ENCODE measurements at places on chromosomes 11 and 22.

DNA sequence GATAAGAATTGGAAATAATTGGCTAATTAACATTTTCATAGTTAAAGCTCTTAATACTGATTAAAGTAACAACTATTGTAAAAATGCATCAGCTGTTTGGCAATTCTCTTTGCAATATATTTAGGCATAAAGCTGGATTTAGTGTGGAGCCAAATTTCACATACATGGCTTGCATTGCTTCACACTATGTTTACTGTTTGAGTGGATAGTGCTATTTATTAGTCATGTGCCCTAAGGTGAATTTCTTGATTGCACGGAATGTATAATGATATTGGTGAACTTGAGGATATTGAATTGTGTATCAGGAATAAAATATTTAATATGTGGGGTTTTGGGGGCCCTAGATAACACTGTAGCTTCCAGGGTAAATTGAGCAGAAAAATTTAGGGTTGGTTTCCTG, 100.9 kb downstream of the AASDHPPT start:
- no peak for DNase-seq

- DNase-seq, result no peak
Observed at GRCh38 chr22:31286360-31287255, 5.7 kb downstream of the PIK3IP1 start.

GRCh38 chr11:75330291-75330690, 21.2 kb downstream of the ARRB1 start:
- no peak for DNase-seq

GRCh38 chr22:29846290-29846689, 8.2 kb upstream of the ASCC2 start:
- DNase-seq, result no peak

DNA sequence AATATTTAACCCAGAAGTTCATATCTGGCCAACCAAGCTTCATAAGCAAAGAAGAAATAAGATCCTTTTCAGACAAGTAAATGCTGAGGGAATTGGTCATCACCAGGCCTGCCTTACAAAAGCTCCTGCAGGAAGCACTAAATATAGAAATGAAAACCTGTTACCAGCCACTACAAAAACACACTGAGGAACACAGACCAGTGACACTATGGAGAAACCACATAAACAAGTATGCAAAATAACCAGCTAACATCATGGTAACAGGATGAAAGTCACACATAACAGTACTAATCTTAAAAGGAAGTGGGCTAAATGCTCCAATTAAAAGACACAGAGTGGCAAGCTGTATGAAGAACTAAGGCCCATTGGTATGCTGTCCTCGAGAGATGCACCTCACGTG, 311.4 kb downstream of the DYNC2H1 start:
- no peak for DNase-seq

DNA sequence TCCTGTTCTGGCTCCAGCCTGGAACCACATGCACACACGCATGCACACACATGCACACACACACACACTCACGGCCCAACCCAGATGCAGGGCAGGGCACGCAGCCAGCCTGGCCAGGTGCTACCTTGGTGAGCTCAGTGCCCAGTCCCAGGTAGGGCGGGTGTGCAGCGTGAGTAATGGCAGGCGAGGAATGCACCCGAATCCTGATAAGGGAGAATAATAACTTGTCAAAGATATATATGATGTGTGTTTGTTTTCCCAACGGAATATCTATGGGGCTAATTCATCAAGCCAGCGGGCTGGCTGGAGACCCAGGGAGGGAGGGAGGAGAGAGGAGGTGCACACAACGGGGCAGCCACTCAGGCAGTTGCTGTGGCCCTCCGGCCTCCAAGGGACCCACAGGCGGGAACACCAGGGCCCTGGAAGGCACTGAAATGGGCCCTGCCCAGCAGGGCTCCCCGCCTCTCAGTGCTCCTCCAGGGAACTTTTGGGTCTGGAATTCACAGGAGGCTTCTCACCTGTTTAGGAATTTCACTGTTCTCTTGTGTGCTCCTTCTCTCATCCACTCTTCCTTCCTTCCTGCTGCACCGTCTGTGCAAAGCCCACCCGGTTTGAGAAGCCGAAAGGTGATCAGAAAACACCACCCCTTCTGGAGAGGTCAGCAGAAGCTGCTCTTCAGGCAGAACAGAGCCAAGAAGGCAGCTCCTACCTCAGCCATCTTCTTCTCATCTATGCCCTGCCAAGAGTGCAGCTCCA, 79.0 kb downstream of the BUD13 start:
- no peak for DNase-seq

GRCh38 chr22:33167998-33168790, 110.0 kb upstream of the SYN3 start:
- no peak for DNase-seq

- no peak for DNase-seq
Observed at GRCh38 chr22:31945443-31945855, 1.1 kb downstream of the YWHAH start.

GRCh38 chr11:6443269-6444003, 2.6 kb upstream of the HPX start:
- no peak for DNase-seq

DNA sequence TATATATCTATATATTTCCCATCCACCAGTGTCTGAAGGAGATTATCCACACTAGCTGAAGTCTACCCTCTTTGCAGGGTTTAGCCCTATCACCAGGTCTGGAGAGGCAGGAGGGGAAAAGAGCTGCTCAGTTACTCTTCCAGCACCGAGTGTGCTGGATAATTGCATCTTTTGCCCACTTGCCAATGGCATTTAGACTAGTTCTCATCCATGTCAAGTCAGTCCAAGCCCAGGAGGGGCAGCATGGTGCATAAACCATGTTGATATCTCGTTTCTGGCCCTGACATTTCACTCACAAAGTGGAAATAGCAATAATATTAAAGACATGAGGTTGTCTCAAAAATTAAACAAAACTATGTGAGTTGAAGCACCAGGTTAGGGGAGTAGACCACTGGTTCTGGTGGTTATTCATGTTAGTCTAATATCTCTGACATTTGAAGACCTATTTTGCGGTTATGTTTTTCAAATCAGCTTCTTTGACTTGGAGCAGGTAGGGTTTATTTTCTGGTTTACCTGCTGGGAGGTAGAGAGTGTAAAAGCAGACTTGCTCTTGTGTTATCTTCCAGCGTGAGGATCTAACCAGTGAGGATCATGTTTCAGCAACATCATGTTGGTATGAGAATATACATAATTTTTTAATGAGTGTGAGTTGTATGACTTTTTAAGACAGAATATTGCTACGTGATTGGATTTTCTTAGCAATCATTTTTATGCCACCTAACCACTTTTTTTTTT, 273.2 kb upstream of the KIRREL3 start:
- no peak for DNase-seq

- DNase-seq, result no peak
Observed at GRCh38 chr22:48485149-48486133, 1342.2 kb downstream of the BRD1 start.

DNA sequence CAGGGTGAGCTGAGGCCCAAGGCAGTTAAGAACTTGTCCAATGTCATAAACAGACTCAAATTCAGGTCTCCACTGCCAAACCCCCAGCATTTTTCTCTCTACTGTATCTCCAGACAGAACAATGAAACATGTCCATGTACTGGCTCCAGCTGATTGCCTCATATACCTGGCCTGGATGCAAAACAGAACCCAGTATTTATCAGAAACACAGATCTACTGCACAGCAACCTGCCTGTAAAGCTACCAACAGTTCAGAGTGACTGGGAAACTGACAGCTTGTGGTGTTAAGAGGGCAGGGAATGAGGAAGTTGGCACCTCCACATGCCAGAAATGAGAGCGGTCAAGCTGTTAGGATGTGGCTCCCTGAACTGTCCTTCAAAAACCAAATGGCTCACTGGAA, 41.6 kb downstream of the C11orf71 start:
- DNase-seq, result no peak

GRCh38 chr22:48368975-48369525, 1458.6 kb downstream of the BRD1 start:
- no peak for DNase-seq

- no peak for DNase-seq
Observed at GRCh38 chr22:38953577-38954413, 3.6 kb upstream of the APOBEC3A start.
